ENCODE measurements at places on chromosomes 5 and 9.

DNA sequence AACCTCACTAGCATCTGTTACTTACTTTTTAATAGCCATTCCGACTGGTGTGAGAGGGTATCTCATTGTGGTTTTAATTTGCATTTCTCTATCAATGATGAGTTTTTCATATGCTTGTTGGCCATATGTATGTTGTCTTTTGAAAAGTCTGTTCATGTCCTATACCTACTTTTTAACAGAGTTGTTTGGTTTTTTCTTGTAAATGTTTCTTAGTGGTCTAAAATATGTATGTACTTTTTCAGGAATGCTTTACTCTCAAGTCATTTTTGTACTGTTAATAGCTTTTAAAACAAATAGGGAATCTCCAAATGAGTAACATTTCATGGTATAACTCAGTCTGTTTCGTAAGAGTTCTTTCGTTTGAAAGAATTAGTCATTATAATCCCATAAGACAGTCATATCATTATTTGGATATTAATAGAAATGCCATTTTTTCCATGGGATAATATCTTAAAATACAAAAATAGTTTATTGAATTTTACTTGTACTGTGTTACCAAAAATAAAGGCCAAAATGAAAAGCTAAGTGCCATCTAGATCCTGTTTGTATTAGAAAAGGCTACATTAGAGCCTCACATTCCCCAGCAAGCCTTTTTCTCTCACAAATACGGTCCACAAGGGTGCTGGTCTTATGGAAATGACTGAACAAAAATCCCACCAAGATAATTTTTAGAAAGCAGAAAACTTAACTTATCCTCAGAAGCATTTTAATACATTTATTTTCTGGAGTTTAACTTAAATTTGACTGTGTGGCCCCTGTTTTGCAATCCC is 247.7 kb downstream of the PJA2 start:
- no peak for DNase-seq
- no peaks in the 10 kb centered on the region for H3K27me3 ChIP-seq
- H3K4me3 ChIP-seq: no peak overlapping the region
- H3K36me3 ChIP-seq: no peaks in the 10 kb centered on the region
- no peaks in the 10 kb centered on the region for H3K4me1 ChIP-seq

- no peak overlapping the region for H3K27ac ChIP-seq
- no peaks in the 10 kb centered on the region for H3K4me1 ChIP-seq
- no peaks in the 10 kb centered on the region for H3K27me3 ChIP-seq
- DNase-seq: no peak
These were observed 90.6 kb downstream of the PSD2 start for GRCh38 chr5:139886213-139886612.

GRCh38 chr9:8492679-8493078 is 693.1 kb upstream of the DMAC1 start:
- no peaks in the 10 kb centered on the region for H3K36me3 ChIP-seq
- H3K4me1 ChIP-seq: no peaks in the 10 kb centered on the region
- no peak overlapping the region for H3K27ac ChIP-seq
- no peak for DNase-seq
- H3K27me3 ChIP-seq: no peaks in the 10 kb centered on the region

DNA sequence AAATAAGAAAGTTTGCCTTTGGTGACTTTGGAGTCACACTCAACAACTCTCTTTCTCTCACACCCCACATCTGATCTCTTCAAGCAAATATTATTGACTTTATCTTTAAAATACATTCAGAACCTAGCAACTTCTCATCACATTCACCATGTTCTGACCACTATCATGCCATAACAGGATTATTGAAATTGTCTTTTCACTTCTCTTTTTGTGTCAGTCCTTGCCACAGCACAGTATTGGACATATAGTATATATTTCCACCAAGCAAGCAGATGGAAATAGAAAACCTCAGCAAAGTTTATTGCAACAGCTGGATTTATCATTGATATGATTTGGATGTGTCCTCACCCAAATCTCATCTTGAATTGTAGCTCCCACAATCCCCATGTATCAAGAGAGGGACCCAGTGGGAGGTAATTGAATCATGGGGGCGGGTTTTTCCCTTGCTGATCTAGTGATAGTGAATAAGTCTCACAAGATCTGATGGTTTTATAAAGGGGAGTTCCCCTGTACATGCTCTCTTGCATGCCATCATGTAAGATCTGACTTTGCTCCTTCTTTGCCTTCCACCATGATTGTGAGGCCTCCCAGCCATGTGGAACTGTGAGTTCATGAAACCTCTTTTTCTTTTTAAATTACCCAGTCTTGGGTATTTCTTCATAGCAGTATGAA is 26.9 kb upstream of the ITGA1 start:
- no peaks in the 10 kb centered on the region for H3K4me1 ChIP-seq
- no peak for DNase-seq
- no peaks in the 10 kb centered on the region for H3K27me3 ChIP-seq
- no peak overlapping the region for H3K4me3 ChIP-seq

DNA sequence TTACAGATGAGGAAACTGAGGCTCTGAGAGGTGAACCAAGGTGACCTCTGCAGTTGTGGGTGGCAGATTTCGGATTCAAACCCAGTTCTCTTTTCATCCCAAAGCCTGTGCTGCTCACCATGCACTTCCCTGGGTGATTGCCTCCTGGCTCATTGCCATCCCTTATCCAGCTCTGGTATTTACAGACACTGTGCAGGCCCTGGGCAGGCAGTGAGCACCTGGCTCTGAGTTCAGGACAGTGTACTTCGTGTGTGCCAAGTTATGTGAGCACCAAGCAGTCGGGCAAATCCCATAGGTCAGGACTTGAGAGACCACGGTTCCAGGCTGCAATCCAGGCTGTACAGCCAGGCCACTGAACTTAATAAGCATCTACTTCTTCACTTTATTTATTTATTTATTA is 1.4 kb downstream of the LRSAM1 start:
- DNase-seq: no peak
- no peak overlapping the region for H3K27ac ChIP-seq
- H3K4me1 ChIP-seq: peaks cover 1% of the 10 kb centered on the region
- H3K36me3 ChIP-seq: peaks cover 35% of the 10 kb centered on the region
- H3K4me3 ChIP-seq: no peak overlapping the region
- no peaks in the 10 kb centered on the region for H3K27me3 ChIP-seq

GRCh38 chr5:138831703-138832102 is 43.4 kb downstream of the LRRTM2 start:
- H3K4me1 ChIP-seq: peaks cover 6% of the 10 kb centered on the region
- no peaks in the 10 kb centered on the region for H3K27me3 ChIP-seq
- H3K4me3 ChIP-seq: no peak overlapping the region
- no peak for DNase-seq
- H3K36me3 ChIP-seq: no peaks in the 10 kb centered on the region

DNA sequence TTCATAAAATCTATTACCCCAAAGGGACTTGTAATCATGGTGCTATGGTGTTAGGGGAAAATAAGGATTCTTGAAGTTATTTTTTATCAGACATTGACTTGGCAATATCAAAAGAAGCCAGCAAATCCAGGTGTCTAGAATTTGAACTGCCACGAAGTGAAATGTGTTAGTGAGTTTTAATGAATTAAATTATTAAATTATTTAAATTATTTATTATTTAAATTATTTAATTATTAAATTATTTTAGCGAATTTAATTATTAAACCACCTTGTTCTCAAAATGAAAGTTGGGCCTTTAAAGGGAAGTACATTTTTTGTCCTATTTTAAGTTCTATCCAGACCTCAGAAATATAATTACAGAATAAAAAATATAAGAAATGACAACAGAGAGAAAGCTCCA is 332.6 kb upstream of the SMC2 start:
- DNase-seq: no peak
- H3K4me3 ChIP-seq: no peak overlapping the region
- H3K27me3 ChIP-seq: no peaks in the 10 kb centered on the region
- H3K4me1 ChIP-seq: no peaks in the 10 kb centered on the region
